H54 (cell line): ENCODE measurements at places on chromosomes 1 and 21.

GRCh38 chr1:236795757-236796667, 920 bp downstream of the MTR start:
- DNase-seq = no peak

DNA sequence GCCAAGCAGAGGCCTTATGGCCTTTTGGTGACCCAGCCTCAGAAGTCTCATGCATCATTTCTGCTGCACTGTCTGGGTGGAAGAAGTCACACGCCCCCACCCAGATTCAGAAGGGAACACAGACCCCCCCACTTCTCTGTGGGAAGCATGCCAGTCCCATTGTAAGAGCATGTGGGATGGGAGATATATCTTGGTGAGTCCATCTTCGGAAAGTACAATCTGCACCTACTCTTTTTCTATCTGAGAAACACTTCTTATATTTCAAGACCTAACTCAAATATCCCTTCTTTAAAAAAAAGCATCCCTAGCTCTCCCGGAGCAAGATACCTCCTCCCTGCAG, 159.6 kb upstream of the FGGY start:
- no peak for DNase-seq

GRCh38 chr1:31771891-31772668, 7.9 kb upstream of the ADGRB2 start:
- DNase-seq = no peak

DNA sequence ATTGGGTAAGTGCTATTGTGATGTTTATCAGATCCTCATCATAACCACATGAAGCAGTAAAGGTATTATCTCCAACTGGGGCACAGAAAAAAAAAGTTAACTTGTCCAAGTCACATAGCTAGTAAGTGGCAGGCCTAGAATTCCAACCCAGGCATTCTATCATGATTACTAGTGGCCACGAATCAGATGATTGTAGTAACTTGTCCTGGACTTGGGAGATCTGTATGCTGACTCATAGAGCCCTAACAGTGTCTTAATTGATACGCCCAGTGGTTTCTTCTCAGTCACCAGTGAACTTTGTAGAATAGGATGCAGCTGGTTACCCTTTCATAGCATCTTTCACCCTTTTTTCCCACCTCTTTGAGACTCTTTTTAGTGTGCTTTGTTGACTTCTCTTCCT, 91.1 kb upstream of the UBE2U start:
- peak; percentile 19 for DNase-seq

- DNase-seq = no peak
Measured at GRCh38 chr21:45293220-45293725, 5.6 kb upstream of the POFUT2 start.

DNA sequence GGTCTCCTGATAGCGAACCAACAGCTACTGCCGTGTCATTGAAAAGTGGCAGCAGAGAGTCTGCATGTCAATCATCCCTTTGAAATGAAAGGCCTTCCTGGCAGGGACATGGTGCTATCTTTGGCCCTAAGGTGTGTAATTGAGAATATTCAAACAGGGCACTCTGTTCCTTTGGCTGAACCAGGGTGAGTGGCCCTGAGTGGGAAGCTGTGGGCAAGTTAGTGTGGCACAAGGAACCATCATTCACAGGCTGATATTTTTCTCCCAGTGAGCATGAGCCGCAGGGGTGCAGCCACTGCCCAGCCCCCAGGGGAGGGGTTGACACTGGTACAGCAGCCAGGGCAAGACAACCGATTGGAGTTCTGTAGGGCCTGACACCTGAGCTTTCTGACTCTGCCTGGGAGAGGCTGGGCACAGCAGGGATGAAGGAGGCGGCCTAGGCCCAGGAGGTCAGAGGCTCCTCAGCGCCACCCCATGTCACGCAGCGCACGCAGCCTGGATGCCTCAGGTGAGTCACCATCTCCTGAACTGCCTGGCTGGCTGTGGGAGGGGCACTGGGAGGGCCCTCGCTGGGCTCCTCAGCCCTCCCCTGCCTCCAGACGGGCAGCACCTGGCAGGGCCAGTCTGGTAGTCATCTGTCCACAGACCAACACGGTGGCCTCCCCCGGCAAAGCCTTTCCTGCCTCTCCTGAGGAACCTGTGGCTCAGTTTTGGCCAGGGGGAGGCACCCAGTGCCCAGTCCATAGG, 13.2 kb downstream of the QSOX1 start:
- peak; percentile 85 for DNase-seq

DNA sequence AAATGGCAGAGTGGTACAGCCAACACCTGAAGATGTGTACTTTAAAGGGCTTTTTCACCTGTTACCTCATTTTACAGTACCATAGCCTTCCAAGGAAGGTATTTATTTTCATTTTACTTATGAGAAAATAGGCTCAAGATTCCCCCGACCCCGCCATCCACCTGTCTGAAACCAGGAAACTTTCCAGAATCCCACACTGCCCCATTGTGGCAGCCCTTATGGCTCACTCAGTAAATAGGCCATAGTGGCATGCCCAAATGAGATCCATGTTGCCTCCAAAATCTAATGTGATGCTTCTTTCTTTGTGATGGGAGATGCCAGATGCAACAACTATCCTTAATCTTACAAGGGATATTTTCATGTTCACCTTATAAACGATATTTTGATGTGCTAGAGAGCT, 97.8 kb downstream of the EBNA1BP2 start:
- DNase-seq = no peak

DNA sequence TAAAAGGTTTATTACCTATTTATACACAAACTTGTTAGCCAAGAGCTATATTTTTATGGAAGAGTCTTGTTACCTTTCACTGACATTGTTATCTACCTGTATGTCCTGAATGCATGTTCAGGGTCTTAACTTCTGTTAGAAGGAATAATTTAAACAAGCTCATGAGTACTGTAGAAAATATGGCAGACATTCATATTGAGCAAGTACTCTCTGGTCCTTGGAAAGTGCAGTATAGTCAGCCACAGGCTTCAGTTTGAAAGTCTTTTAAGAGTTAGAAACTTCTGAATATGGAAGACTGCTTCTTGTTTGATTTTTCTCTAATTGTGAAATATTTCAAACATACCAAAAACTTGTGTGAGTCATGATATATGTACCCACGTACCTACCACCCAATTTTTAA, 16.6 kb downstream of the DIP2A start:
- DNase-seq = no peak

GRCh38 chr21:33751120-33751519, 108.8 kb downstream of the ITSN1 start:
- no peak for DNase-seq

GRCh38 chr21:18249672-18250071, 5.0 kb downstream of the CHODL start:
- DNase-seq = no peak

- DNase-seq = no peak
Measured at GRCh38 chr1:19557609-19558051, 72.3 kb upstream of the CAPZB start.

DNA sequence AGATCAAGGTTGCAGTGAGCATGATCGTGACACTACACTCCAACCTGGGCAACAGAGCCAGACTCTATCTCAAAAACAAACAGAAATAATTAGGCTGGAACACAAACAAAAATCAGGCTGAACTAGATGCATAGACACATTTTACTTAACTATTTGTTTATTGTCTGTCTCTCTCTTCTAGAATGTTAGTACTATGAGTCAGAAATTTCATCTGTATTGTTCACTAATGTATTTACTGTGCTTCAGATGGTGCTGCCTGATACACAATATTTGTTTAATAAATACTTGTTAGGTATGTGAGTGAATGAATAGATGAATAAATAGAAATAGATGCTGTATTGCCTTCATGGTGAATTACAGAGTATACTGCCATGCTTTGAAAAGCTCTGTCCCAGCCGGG, 6.0 kb upstream of the LIN28A start:
- no peak for DNase-seq

GRCh38 chr1:96515925-96516324, 205.7 kb upstream of the PTBP2 start:
- DNase-seq = no peak

GRCh38 chr1:165841582-165842017, 14.2 kb downstream of the UCK2 start:
- no peak for DNase-seq

DNA sequence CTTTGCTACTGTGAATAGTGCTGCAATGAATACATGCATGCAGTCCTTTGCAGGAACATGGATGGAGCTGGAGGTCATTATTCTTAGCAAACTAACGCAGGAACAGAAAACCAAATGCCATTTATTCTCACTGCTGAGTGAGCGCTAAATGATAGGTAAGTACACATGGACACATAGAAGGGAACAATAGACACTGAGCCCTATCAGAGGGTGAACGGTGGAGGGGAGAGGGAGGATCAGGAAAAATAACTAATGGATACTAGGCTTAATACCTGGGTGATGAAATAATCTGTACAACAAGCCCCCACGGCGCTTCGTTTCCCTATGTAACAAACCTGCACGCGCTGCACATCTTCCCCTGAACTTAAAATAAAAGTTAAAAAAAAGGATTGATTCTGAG, 8.9 kb downstream of the NIBAN1 start:
- no peak for DNase-seq

GRCh38 chr1:175826705-175827104, 83.3 kb upstream of the TNR start:
- no peak for DNase-seq

DNA sequence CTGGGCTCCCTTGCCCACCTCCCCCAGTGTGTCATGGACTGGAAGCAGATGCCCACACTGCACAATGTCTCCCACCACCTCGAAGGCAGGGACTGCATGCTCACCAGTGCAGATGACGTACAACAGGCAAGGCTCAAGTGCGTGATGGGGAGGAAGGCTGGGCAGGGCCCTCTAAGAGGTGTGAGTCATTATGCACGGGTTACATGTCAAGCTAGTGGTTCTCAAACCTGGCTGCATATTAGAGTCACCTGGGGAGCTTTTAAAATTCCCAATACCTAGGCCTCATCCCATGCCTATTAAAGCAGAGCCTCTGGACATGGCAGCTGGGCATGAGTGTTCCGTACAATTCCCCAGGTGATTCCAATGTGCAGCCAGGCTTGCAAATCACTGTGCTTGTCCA, 137.9 kb upstream of the NGF start:
- no peak for DNase-seq

GRCh38 chr1:162835157-162835899, 25.6 kb downstream of the CCDC190 start:
- no peak for DNase-seq

- DNase-seq = no peak
Measured at GRCh38 chr1:175097361-175097760, 29.7 kb downstream of the TNN start.

DNA sequence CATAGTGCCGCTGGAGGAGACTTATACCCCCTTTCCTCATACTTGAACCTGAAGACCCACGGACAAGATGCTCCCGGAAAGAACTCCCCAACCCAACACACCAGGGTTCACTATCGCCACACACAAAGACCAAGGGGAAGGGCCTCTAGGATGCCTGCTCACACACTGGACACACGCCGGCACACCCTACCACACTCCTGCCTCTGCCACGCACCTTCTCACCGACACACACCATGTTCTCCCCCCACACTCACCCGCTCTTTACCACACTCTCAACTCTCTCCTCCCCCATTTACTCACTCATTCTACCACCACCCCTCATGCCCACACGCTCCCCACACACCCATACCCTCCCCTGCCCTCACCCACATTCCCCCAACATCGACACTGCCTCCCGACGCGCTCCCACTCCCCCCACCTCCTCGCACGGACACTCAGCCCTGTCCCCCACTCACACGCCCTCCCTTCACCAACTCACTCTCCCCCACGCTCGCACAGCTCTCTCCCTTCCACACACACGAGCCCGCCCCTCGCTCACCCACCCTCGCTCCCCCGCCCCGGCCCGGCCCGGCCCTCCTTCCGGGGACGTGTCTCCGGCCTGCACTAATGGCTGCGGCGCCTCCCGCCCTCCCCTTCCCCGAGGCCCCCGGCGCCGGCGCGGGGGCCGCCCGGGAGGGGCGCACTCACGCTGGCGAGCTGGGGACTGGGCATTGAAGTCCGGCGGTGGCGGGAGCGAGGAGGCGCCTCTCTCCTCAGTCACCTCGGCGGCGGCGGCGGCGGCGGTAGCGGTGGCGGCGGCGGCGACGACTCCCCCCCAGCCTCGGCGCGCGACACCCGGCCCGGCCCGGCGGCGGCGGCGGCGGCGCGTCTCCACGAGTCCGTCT, 626 bp downstream of the PTP4A2 start:
- peak; percentile 38 for DNase-seq

DNA sequence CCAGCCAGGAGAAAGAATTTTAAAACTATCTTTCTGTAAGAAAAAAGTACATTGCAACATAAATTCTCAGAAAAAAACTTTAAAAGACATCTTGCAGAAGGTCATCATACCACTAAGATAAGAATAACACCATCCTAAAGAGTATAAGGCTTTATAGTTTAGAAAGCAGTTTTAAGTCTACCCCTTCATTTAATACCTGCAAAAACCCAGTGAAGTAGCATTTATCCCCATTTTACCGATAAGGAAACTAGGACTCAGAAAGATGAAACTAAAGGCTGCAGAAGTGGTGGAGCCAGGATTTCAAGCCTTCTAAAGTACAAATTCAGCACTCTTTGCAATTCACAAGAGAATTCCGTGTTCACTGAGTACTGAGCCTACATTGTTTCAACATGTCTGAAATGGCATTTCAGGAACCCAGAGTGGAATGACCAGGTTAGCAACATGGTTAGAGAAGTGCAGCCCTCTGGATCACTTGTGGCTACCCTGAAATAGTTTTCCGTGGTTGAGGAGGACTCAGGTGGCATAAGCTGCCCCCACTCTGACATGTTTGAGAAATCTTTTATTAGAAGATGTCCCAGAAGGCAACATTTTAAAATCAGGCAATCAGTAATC, 6.7 kb downstream of the MYCL start:
- DNase-seq = no peak

DNA sequence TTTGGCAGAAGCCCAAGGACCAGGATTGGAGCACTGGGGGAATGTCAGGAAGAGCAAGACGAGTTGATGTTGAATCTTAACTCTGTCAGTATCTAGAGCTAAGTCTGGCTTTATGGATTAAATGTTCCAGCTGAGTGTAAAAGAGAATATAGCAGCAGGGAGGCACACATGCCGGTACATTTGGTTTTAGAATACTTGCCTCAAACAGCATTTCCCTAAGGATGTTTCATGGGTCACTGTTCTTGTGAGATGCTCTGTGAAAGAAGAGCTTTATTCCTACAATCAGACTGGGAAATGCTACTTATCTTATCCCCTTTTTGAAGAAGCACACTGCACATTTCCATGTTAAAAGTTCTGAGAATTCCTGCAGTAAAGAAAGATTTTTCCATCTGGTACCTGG, 440.3 kb upstream of the B3GALT2 start:
- no peak for DNase-seq

DNA sequence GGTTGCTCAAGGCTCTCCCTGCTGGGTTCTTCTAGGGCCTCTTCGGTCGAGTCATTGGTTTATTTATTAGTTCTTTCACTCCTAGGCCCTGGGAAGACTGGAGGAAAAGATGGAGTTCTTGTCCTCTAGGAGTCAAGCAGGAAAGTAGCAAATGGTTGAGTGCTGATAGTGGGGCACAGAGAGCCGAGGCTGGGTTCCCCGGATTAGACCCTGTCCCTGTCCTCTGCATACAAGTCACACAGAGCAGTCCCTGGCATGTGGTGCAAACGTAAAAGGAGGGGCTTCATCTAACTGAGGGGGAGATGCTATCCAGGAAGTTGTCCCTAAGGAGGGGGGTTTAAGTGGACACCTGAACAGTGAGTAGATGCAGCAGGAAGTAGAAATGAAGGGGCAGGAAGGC, 19.2 kb upstream of the KCNE2 start:
- no peak for DNase-seq

GRCh38 chr1:169588785-169589485, 2.7 kb upstream of the F5 start:
- DNase-seq = no peak

- no peak for DNase-seq
Measured at GRCh38 chr1:36869054-36869453, 165.3 kb downstream of the GRIK3 start.
